ENCODE measurements at places on chromosomes 16 and 17. TPM values are rescaled to one million over a fixed set of nuclear protein-coding genes. Genes with fewer than 3 reads are reported as not detected.

DNA sequence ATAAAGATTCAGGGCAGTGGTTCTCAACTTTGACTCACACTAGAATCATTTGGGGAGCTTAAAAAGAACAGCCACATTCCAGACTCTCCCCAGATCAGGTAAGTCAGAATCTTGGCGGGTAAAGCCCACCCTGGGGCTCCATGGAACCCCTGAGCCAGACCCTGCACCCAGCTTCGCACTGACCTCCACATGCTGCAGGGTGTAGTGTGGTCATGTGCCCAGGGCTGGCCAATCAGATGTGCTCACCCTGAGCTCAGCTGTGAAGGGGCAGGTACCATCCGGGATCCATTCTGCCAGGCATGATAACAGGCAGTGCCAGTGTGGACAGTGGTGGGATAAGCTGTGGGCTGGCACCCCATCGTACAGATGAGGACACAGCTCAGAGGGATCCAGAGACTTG lies 28.1 kb upstream of the MED9 start:
- no peaks in the 10 kb centered on the region for H3K36me3 ChIP-seq
- DNase-seq, result no peak
- H3K27me3 ChIP-seq, result no peaks in the 10 kb centered on the region

DNA sequence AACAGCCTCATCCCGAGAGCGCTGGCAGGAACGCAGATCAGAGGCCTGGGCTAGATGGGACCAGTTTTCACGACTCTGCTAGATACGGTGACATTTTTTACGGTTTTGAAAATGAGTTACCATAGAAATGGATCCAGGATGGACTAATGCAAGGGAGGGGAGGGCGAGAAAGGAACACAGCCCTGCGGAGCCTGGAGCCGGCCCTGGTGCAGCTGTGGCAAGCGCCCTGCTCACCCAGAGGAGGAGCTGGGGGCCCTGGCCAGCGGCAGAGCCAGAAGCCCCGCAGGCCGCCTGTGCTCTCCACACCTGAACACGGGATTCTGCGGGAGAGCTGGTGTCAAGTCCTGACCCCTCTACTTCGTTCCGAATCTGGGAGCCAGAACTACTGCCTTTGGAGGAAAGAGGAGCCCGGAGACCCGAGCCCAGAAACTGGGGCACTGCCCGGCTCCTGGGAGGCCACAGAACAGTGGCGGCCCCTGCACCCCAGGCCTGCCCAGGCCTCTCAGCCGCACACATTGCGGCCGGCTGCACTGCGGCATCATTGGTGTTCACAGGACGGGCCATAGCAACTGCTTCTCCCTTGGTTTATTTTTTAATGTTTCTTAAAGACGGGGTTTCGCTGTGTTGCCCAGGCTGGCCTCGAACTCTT lies 88.6 kb upstream of the CHMP6 start:
- no peaks in the 10 kb centered on the region for H3K27me3 ChIP-seq
- peaks cover 13% of the 10 kb centered on the region for H3K36me3 ChIP-seq
- H3K4me3 ChIP-seq, result no peak overlapping the region
- DNase-seq, result no peak
- peaks cover 5% of the 10 kb centered on the region for H3K4me1 ChIP-seq
- no peak overlapping the region for H3K27ac ChIP-seq

- H3K36me3 ChIP-seq, result peaks cover 3% of the 10 kb centered on the region
- no peak overlapping the region for H3K4me3 ChIP-seq
- no peaks in the 10 kb centered on the region for H3K27me3 ChIP-seq
- no peak for DNase-seq
These were observed 283.7 kb downstream of the CPPED1 start for GRCh38 chr16:12519986-12520385.

DNA sequence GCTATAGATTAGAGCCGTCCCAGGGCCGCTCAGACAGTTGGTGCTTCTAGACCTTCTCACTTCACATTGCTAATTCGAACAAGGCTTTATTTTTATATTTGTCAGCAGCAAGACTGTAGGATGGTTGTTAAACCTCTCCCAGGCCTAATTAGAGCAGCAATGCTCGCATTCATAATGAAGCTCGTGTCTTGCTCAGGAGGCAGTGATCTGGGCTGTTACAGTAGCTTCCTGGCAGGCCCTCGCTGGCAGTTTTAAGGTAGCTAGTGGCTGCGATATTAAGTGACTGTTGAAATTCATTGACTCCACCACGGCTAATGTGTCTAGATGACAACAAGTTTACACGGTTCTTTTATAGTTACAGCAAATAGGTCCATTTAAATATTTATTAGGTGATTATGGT lies 23.2 kb upstream of the ANKFN1 start:
- H3K27me3 ChIP-seq, result no peaks in the 10 kb centered on the region
- DNase-seq, result no peak
- H3K36me3 ChIP-seq, result no peaks in the 10 kb centered on the region
- no peak overlapping the region for H3K4me3 ChIP-seq

DNA sequence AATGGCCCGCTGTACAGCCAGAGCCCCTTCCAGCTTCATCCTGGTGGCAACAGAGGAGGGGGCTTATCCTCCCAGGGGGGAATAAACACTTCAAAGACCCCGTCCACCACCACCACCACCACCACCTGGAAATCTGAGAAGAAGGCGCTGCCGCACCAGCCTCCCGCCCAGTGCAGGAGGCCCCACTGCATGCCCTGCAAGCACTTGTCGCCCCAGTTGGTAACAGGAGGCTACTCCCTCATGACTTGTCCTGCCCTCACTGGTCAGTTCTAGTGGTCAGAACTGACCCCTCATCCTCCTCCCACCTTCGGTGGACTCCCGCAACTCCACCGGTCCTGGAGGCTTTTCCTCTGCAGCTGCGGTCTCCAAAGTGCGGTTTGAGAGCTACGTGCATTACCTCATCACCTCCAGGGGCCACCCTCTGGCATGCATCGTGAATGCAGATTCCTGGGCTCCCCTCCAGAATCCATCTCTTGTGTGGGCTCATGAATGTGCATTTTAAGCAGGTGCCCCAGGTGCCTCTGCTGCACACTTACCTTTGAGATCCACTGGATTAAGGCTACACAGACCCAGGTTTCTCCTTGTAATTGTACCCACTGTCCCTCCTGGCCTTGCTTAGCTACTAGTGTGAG lies 71.8 kb downstream of the SRCIN1 start:
- no peaks in the 10 kb centered on the region for H3K4me1 ChIP-seq
- H3K36me3 ChIP-seq, result no peaks in the 10 kb centered on the region
- no peak for DNase-seq
- no peaks in the 10 kb centered on the region for H3K27me3 ChIP-seq

- no peaks in the 10 kb centered on the region for H3K27me3 ChIP-seq
- no peak overlapping the region for H3K4me3 ChIP-seq
- no peaks in the 10 kb centered on the region for H3K4me1 ChIP-seq
- no peak for DNase-seq
These were observed 12.6 kb upstream of the ALDH3A1 start for GRCh38 chr17:19760746-19761145.

Gene NDEL1
- polyA plus RNA-seq, result 63.6 TPM
